ENCODE measurements at places on chromosomes 3 and 15.

- no peak for DNase-seq
Observed at GRCh38 chr3:50396502-50396901, 37.2 kb upstream of the TMEM115 start.

- no peak for DNase-seq
Observed at GRCh38 chr3:113353678-113354077, 87.6 kb downstream of the CFAP44 start.

GRCh38 chr15:57146506-57147201 lies 228.2 kb downstream of the TCF12 start:
- DNase-seq = no peak

GRCh38 chr3:119562307-119562961 lies 3.0 kb upstream of the CD80 start:
- no peak for DNase-seq

- DNase-seq = no peak
Observed at GRCh38 chr3:39433642-39434041, 27.1 kb downstream of the RPSA start.
